Stimulated activated CD8-positive, alpha-beta memory T cell treated with anti-CD3 and anti-CD28 coated beads, Interleukin-4, amount 100 ng/mL, for 1 hour (primary cell): ENCODE measurements at places on chromosomes 11 and 22.

DNA sequence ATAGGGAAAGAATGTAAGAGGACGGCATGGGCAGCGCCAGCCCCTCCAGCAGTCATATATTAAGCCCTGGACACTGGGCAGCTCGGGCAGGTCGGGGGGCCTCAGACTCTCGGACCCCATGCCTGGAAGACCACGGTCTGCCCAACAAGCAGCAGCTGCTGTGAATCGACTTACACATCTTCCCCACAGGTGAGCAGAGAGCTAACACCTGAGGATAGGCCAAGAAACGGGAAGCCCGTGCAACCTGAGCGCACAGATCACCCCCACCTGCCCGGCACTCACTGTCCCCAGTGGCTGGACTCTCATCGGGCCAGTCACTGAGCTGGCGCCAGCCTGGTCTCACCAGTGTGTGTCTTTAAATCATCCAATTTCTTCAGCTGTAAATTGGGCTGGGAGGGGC is 4.7 kb upstream of the TCF20 start:
- no peak for DNase-seq

GRCh38 chr11:101912823-101913284 is 2.0 kb upstream of the CEP126 start:
- no peak for DNase-seq

GRCh38 chr11:119970555-119971304 is 167.2 kb downstream of the TRIM29 start:
- no peak for DNase-seq

DNA sequence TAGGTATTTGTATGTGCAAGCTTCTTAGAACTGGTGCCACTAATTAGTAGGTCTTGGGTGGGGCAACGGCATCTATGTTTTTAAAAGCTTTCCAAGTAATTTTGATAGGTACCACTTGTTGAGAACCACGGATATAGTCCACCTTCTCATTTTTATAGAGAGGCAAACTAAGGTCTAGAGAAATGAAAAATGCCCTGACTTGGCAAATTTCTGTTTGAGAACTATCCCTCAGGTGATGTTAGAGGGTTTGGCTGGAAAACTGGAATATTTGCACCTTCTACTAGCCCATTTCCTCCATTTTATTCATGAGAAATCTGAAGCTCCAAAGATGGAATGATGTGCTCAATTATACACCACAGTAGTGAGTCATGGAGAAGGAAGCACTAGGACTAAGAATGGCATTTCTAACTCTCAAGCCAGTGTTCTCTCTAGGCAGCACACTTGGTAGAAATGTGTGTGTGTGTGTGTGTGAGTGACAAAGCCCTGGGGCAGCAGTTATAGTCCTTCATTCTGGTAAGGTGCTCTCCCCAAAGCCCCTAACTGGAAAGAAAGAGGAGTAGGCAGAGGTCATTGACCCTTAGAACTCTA is 1.8 kb upstream of the TMEM86A start:
- DNase-seq = no peak

DNA sequence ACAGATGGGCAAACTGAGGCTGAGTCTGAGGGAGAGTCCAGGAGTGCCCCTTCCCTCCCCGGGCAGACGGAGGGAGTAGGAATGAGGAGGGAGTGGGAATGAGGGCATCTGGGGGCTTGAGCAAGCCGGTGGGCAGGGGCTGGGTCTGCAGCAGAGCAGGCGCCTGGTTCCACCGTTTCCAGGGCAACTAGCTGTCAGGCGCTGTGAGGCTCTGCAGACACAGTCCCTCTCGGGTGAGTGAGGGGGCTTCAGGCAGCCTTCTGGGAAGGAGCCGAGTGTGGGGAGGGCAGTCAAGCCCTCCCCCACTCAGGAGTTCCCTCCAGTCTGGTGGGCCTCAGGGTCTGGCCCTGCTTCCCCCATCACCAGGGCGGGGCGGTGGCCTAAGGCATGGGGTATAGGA is 19.0 kb downstream of the TMEM258 start:
- DNase-seq = no peak

DNA sequence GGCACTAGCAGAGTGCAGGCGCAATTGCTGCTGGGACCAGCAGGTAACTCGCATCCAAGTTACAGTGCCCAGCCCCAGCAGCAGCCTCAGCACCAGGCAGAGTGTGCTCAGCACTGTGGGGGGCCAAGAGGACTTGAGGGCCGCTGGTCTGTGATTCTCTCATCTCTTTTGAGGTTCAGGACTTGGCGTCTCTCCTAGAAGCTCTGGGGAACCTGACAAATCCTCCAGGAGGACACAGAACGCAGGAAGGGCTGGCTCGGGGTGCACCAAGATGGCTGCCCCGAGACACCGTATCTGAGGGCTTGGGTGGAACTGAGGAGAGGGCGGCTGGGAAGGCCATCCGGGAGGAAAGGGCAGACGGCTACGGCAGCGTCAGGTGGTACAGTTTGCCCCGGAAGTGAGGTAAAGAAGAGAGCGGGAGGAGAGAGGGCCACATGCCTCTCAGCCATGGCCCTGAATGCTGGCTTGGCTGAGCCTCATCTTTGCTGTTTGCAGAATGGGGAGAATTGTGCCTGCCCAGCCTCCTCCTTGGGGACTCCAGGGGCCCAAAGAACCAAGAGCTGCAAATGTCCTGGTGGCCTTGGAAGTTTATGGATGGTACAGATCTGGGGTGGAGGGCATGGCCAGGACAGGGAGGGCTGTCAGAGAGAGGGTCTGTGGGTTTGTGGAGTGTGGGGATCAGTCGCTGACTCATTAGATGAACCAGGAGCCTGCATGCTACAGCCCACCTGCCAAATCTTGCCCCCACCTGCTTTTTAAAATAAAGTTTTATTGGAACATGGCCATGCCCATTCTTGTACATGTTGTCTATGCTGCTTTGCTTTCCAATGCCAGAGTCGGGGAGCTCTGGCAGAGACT is 78.0 kb downstream of the MYEOV start:
- DNase-seq = no peak

DNA sequence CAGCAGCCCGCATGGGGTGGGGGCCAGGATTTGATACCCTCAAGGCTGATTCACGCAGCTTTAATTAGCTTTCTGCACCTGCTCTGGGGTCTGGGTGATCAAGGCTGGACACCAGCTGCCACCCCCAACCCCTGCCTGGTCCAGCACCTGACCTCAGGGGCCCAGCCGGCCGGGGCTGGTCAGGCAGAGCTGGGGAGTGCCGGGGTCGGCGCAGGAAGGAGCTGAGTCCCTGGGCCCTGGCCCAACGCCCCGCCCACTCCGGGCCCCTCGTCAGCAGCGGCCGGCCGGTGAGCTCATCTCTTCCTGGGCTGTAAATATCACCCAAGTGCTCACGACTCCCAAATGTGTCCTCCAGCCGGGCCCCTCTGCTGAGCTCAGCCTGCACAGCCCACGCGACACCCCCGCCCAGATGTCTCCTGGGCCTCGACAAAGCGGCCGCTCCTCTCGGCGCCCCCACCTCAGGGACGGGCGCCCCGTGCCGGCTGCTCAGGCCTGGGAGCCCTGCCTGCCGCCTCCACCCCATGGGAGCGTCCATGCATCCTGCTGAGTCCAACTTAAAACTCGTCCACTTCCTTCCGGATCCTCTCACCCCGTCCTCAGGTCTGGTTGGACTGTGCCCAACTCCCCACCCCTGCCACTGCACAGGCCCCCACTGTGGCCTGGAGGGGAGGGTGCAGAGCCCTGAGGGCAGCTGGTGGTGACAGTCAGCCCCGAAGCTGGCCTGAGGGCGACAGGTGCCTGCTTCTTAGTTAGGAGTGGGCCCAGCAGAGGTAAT is 29.0 kb downstream of the RTN4R start:
- no peak for DNase-seq

GRCh38 chr11:29483831-29484230 is 533.0 kb downstream of the KCNA4 start:
- no peak for DNase-seq

DNA sequence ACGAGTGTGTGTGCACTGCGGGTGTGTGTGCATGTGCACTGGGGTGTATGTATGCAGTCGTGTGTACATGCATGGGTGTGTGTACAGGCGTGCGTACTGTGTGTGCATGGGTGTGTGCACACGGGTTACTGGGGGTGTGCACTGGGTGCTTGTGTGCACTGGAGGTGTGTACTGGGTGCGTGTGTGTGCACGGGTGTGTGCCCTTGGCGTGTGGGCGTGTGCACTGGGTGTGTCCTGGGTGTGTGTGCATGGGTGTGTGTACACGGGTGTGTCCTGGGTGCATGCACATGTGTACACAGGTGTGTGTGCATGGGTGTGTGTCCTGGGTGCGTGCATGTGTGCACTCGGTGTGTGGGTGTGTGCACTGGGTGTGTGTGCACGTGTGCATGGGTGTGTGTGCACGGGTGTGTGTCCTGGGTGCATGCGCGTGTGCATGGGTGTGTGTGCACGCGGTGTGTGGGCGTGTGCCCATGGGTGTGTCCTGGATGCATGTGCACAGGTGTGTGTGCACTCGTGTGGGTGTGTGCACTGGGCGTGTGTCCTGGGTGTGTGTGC is 39.1 kb downstream of the BRSK2 start:
- DNase-seq = no peak

- no peak for DNase-seq
These were observed 51.3 kb upstream of the CDON start for GRCh38 chr11:126113963-126114362.

- DNase-seq = no peak
These were observed 91.7 kb downstream of the PDE2A start for GRCh38 chr11:72582206-72583176.

GRCh38 chr22:20427104-20427944 is 10.3 kb downstream of the SCARF2 start:
- no peak for DNase-seq

DNA sequence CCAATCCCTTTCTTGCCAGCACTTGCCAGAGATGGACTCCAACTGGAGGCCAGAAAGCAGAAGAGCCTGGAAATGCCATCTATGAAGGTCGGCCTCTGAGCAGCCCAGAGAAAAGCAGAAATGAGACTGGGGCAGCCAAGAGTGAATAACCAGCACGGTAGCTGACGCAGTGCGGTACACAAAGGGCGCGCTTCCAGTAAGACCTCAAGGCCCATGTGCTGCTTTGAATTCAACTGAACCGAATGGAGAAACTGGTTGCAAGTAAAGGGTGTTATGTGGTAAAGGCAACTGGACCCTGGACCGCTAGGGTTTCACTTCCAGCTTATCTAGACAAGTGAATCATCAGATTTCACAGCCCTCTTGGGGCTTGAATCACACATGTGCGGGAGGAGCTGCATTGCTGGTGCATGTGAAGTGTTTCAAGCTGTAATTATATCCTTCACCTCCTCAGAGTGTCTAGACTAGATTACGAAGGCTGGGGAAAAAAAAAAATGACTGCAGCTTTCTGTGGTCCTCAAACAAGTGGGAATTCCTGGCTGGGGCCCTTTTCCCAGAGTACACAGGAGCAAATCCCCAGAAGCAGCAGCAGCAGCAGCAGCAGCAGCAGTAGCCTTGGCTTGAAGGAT is 128.9 kb downstream of the CCDC34 start:
- DNase-seq = no peak

DNA sequence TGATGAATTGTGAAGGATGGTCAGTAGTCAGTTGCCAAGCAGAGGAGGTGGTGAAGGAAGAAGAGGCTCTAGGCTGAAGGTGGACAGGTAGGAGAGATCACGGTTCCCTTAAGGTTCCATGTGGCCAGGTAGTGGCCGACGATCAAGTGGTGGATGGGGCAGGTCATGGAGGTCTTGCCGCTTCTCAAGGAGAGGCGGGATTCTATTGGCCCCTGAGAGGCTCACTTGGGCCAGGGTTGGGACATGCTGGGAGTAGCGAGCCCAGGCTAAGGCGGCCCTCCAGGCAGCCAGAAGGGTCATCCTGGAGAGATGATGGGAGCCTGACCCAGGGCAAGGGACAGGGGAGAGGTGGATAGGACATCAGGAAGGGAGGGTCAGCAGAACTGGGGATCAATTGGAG is 20.9 kb upstream of the TMPRSS4 start:
- DNase-seq = no peak

DNA sequence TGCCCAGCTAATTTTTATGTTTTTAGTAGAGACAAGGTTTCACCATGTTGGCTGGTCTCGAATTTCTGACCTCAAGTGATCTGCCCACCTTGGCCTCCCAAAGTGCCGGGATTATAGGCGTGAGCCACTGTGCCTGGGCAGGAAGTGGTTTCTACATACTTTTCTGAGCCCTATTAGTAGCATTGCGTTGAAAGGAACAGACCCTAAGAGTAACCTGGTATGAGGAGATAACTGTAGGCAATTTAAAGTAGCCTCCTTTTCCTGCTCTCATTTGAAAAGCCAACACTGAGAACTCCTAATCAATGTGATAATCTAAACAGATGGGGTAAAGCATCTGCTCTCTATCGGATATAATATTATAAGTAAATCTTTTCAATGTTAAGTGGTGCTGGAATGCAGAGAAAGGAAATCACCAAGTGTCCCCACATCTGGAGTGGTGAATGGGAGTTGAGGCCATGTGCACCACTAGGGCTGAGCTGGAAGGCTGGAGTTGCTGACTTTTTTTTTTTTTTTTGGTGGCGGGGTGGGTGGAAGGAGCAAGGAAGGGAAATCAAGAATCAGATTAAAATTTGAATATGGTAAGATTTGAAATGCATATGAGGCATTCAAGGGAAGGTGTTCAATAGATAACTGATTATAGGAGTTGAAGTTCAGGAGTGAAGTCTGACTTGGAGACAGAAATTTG is 20.7 kb downstream of the PDHX start:
- no peak for DNase-seq

DNA sequence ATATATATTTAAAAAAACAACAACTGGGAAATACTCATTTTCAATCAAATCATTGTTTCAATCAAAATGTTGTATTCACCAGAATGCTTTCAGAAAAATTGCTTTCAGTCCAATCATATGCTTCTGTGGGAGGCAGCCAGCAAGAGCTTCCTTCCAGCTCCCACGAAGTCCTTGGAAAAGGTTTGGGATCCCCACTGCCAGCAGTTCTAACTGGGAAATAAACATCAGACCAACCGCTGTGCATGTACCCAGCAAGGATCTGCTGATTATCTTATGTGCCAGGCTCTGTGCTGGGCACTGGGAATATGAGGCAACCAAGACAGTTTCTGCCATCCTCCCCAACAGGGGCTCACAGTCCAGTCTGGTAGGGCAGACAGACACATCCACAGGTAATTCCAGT is 10.8 kb downstream of the RPS13 start:
- no peak for DNase-seq

DNA sequence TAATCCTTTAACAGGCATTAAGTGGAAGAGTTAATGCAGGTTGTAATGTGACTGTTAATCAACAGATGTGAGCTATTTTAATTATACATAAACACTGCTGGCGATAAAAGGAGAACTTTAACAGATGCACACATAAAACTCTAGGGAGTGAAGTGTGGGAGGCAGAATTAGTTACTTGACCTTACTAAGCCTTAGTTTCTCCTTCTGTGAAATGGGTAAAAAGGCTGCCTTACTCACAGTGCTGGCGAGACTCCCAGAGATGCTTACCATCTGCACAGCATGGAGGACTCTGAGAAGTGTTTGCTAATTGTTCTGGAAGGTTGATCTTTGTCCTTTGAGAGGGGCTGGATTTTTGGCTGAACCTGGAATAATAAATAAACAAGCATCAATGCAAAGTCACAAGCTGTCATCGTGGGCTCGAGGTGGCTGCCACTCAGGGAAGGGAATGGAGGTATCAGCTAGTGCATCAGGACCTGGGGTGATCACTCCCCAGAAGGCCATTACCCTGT is 58.6 kb upstream of the MPEG1 start:
- no peak for DNase-seq

GRCh38 chr22:22810471-22810870 is 77.1 kb upstream of the IGLL5 start:
- DNase-seq = no peak
